ENCODE measurements at places on chromosomes 3 and 15. TPM values are rescaled to one million over a fixed set of nuclear protein-coding genes. Genes with fewer than 3 reads are reported as not detected.
A peak's percentile ranks its signal among the peaks of the same experiment; 100 is the strongest.

The GHSR gene
- polyA plus RNA-seq, result 0.07 TPM

GRCh38 chr3:166634091-166634746 lies 745.9 kb downstream of the ZBBX start:
- peak; percentile 5 for DNase-seq

- no peak for DNase-seq
These were observed 218.2 kb upstream of the TPM1 start for GRCh38 chr15:62824111-62825015.

- no peak for DNase-seq
These were observed 150.3 kb downstream of the SAMMSON start for GRCh38 chr3:70149714-70150400.

DNA sequence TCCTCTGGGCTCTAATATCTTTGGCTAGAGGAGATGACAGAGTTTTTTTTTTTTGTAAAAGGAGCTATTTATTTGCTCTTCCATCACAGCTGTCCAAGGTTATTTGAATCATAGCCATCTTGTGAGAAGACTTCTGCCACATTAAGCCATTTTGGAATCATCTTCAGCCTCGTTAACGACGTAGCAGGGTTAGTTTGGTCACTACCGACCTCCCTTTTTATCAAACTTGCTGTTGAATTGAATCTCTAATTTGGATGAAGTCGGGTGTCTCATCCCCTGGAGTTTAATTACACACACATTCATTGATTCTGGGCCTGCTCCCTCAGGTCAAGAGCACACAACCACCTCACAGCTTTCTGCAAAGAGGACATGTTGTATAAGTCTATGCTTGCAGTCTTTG lies 238.7 kb downstream of the CPNE4 start:
- no peak for DNase-seq

GRCh38 chr3:66377800-66378199 lies 123.0 kb downstream of the LRIG1 start:
- no peak for DNase-seq

DNA sequence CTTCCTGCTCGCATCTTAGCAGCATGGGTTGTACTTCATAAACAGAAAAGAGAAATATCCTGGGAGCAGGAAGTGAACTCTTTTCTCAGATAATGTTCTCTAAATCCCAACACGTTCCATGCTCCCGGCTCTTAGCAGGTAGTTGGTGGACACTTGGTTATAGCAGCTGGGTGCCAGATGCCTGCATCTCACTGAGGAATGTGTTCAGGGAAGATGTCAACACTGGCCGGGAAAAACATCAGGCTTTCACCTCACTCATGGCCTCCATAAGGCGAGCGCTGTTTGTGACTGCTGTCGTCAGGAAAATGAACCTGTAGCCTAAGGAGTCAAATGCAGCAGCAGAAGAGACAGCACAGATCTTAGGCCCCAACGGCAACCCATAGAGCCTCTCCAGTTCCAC lies 4.4 kb upstream of the PRC1 start:
- DNase-seq, result no peak

The DYNLT2B gene
- 14.7 TPM for polyA plus RNA-seq

GRCh38 chr3:195815169-195815771 lies 3.5 kb upstream of the MUC4 start:
- DNase-seq, result no peak

GRCh38 chr3:10798600-10799367 lies 17.2 kb upstream of the SLC6A11 start:
- DNase-seq, result no peak

The GOLGA8J gene
- polyA plus RNA-seq, result not detected

GRCh38 chr3:86228101-86228500 lies 762.8 kb downstream of the VGLL3 start:
- no peak for DNase-seq

DNA sequence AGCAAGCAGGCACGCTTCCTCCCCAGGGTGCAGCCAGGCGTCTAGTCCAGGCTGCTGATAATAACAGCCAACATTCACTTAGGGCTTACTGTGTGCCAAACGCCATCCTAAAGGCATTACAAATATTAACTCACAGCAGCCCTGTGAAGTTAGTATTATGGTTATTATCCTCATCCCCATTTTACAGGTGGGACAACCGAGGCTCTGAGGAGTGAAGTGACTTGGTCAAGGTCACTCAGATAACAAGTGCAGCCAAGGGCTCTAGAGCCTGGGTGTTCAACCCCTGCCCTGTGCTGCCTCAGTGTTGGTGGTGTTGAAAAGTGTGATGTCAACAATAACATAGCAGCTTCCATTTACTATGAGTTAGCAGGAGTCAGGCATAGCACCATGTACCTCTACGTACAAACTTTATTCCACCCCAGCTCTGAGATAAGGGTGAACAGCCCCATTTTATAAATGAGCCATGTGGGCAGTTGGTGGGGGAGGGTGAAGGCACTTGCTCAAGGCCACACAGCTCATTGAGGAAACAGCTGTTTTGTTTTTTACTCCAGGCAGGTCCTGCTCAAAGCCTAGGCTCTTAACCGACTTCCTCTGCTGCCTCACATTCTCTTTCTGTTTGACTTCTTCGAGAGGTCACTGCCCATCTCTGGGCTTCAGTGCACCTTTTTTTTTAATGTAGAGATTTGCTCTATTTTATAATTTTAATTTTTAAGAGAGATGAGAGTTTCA lies 24.0 kb upstream of the TRH start:
- DNase-seq, result no peak

The SLC22A13 gene
- 0.20 TPM for polyA plus RNA-seq

GRCh38 chr15:55237219-55238130 lies 40.7 kb upstream of the RSL24D1 start:
- no peak for DNase-seq

DNA sequence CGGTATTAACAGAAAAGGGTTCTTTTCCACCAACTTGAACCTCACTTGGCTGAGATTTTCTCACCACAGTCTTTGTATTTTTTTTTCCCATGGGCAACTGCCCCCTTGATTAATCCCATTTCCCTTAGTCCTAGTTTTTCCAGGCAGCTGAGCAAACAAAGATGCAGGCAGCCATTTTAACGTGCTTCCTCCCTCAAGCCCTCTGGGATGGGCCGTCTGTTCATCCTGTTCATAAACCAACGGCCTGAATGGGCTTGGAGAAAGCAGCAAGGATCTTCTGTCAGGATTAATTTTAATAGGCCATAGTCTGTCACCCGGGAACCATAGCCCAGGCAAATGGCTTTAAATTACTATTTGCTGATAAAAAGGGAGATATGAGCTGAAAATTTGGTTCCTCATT lies 10.4 kb upstream of the POLR2M start:
- no peak for DNase-seq

The ACP3 gene
- polyA plus RNA-seq, result 3.5 TPM

The BCL2A1 gene
- polyA plus RNA-seq, result 61.9 TPM

DNA sequence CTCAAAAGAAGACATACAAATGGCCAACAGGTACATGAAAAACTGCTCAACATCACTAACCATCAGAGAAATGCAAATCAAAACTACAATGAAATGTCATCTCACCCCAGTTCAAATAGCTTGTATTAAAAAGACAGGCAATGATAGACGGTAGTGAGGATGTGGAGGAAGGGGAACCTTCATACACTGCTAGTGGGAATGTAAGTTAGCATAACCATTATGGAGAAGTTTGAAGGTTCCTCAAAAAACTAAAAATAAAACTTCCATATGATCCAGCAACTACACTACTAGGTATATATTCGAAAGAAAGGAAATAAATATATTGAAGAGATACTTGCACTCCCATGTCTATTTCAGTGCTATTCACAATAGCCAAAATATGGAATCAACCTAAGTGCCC lies 62.8 kb upstream of the PPARG start:
- DNase-seq, result no peak

DNA sequence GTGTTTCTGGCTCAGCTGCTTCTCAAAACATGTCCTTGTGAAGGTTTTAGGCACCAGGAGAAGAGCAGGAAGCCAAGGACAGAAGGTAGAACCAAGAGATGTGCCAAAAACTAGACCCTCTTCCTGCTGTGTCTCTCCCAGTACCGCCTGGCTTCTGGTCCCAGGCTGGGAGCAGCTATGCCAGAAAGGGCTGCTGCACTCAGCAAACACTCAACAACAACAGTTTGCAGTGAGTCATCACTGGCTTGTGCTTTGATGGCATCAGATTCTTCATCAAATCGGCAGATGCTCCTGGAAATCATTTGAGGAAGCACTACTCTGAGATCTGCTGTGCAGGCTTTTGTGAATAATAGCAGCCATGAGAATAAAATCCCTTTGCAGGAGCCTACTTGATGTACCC lies 63.2 kb downstream of the DGKG start:
- no peak for DNase-seq

The GRAMD2A gene
- 8.4 TPM for polyA plus RNA-seq

The CCDC39 gene
- 1.9 TPM for polyA plus RNA-seq

The PAQR9 gene
- not detected for polyA plus RNA-seq

- no peak for DNase-seq
These were observed 68.2 kb upstream of the GSK3B start for GRCh38 chr3:120162400-120162799.

- DNase-seq, result no peak
These were observed 211.5 kb downstream of the NFKBIZ start for GRCh38 chr3:102060814-102061213.

DNA sequence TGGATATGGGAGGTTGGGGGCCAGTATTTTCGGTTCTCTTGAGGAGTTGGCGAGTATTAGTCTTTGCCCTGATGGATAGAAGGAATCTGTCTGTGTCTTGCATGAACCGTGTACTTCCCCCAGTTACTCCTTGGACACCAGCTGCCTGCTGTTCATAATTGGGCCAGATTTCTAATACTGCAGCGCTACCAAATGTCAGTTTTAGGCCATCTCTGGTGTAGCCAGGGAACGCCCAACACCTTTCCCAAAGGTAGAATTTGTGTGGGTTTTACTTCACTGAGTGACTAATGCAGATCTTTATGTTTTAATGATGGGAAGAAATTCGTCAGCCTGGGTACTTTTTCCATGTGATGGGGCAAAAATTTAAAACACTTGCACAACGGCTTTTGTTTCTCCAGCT lies 18.4 kb downstream of the FLNB start:
- DNase-seq, result no peak
